Stimulated activated CD4-positive, alpha-beta T cell treated with anti-CD3 and anti-CD28 coated beads, Interleukin-15, amount 100 ng/mL, for 24 hours (primary cell): ENCODE measurements at places on chromosomes 2 and 18.

DNA sequence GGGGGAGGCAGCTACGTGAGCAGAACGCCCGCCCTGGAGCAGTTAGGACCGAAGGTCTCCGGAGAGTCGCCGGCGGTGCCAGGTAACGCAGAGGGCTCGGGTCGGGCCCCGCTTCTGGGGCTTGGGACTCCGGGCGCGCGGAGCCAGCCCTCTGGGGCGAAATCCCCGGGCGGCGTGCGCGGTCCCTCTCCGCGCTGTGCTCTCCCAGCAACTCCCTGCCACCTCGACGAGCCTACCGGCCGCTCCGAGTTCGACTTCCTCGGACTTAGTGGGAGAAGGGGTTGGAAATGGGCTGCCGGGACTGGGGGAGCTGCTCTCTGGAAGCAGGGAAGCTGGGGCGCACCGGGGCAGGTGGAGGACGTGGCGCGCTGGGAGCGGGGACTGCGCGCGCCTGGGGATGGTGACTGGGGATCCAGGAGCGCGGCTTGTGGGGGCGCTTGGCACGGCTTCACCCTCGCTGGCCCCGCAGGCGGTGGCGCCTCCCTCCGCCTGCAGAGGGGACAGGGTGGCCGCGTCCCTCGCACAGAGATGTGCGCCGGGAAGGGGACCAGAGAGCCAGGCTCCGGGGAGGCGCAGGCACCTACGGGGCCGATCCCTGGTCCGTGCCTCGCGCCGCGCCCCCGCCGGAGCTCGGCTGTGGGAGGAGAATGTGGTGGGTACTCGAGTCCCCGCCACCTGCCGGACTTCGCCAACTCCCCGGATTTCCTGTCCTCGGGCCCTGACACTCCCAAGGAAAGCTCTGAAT is 688 bp downstream of the CDH20 start:
- DNase-seq = no peak

DNA sequence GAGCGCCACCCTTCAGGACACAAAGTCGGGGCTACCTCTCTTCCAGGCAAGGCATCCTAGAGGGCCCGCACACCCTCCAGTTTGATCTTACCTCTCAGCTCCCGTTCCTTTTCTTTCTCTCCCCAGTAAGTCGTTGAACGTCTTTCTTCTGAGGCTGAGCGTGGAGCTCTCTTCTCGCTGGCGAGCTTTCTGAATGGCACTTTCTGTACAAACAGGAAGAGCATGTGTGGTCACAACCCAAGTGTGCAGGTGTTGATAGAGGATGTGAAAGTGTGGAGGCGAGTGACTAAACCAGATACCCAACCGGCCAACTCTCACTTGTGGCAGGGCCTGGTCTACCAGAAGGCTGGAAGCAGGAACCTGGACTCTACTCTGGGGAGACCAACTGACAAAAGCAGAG is at the start of gene AFF3:
Gene AFF3, minus strand, starts transcription at position 198 of the 400 bp plus-strand sequence. CDS start 38,136 bp downstream, outside the sequence.
- peak; percentile 76 for DNase-seq

GRCh38 chr2:219058541-219059374 is 2.0 kb downstream of the IHH start:
- peak; percentile 15 for DNase-seq

GRCh38 chr18:70411876-70412435 is 123.1 kb downstream of the SOCS6 start:
- DNase-seq = no peak

DNA sequence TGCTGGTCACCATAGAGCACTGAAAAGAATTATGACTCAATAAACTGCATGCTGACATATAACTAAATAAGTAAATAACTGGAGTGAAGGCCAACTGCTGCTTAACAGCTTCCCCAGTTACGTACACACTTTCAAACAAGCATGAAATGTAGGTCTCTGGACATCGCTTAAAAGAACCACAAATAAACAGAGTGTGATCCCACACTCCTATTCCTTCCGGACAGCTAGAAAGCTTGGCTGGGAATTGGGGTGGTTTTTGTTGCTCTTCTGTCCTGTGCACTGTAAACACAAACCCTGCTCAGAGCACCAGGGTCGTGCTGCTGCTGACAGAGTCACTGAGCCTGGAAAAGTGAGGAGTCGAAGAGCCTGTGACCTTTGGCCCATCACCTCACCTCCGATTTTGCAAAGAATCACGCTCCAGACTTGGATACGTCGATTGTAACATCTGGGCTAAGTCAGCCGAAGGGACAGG is 162.7 kb upstream of the NT5C1B start:
- no peak for DNase-seq

DNA sequence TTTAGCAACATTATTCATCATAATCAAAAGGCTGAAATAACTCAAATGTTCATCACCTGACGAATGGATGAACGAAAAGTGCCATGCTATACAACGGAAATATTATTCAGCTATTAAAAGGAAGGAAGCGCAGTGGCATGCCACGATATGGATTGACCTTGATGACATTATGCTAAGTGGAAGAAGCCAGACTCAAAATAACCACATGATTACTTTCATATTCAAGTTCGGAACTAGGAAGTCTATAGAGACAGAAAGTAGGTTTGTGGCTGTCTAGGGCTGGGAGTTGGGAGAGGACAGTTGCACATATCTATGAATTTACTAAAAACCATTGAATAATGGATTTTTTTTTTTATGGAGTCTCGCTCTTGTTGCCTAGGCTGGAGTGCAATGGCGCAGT is 13.4 kb upstream of the PDIA6 start:
- DNase-seq = no peak

DNA sequence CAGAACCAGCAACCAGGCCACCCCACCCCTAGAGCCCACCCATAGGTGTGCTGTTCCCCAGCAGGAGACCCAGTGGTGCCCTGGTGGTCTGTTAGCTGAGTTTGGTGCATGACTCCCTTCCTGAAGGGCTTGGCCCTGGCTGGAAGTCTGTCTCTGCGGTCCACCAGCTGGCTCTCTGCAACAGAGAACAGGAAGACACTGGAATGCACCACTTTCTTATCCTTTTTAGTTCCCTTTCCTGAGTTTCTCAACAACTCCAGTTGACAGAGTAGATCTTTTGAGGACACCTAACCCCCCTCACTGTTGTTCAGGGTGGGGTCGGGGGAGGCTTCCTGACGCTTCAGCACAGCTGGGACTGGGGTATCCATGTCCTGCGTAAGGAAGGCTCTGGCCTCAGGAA is 11.9 kb upstream of the RPL37A start:
- DNase-seq = no peak

DNA sequence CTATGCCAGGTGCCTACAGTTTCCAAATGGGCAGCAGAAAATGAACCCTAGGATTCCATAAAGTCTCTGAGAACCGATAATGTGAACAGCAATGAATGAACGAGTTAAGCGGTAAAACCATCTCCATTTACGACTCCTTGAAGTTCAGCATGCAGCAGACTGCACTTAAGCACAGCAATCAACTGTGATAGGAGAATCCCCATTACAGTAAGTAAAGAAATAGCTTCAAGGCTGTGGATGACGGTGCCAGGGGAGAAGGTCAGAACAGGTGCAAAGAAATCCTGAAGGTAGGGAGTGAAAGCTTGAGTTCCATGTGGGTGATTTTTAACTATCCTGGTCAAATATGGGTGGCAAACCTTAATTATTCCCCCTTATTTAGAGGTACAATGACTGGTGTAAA is 444.4 kb downstream of the NCKAP5 start:
- DNase-seq = no peak

GRCh38 chr2:221554769-221555493 is 17.2 kb downstream of the EPHA4 start:
- DNase-seq = peak; percentile 23

GRCh38 chr2:161321944-161322648 is 13.9 kb downstream of the PSMD14 start:
- DNase-seq = no peak

DNA sequence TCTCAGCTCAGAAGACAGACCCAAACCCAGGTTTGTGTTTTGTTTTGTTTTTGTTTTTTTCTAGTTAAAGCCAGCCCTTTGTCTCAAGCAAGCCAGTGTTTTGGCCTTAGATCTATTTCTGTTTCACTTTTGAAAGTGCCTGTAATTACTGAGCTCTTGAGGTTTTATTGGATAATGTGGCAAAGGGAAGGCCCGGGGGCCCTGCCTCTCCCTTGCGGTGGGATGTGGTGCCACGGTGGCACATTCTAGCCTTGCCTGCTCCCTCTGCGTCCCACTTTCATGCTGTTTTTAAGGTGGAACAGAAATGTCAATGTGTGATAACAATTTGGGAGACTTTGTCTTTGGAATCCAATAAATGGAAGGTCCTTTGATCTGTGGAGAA is 2.5 kb downstream of the HPCAL1 start:
- peak; percentile 67 for DNase-seq

DNA sequence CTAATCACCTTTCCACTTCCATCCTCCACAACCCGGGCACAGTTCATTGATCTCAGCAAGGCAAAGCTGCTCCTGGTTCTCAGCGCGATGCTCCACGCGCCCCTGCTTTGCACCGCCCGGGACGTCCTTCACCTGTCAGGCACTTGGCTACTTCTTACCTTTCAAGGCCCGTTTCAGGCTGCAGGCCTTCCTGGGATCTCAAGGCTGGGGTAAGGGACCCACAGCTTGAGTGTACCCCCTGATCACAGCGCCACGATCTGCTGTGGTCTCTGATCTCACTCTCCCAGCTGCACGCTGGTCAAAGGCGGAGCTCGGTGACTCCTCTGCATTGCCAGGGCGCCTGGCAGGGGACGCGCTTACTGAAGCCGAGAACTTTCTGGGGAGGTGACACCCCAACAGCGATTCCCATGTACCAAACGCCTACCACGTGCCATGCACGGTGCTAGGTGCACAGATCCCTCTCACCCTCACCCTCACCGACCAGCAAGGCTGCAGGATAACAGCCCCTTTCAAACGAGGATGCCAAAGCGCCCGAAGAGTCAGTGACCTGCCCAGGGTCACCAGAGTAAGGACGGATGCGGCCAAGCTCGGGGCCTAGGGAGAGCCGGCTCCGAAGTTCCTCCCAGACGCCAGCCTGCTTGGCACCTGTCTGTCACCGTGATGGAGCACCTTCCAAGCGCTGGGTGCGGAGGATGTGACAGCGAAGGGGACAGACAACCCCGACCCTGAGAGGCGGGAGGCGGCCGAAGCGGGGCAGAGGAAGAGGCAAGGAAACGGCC is 818 bp downstream of the ITGB1BP1 start:
- peak; percentile 71 for DNase-seq

- DNase-seq = no peak
Observed at GRCh38 chr2:142863485-142863961, 13.9 kb upstream of the KYNU start.

DNA sequence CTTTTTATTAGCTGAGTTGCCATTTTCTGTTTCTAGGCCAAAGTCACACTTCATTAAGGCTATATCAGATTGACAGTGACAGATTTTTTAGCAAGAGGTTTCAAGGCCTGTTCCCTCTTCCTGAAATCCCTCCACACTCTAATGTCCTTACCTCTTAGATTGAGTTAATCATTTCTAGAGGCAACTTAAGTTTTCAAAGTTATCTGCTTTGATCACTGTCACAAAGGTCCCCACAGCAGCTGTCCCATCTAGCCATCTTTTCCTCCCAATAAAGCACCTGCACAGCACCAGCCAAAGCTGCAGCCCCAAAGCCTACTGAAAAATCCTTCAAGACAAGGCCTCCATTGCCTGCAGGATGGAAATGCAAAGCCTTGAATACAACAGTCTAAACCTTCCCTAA is 13.4 kb downstream of the AMMECR1L start:
- DNase-seq = no peak

- DNase-seq = no peak
Observed at GRCh38 chr2:105910497-105911238, 166.0 kb downstream of the NCK2 start.

- no peak for DNase-seq
Observed at GRCh38 chr2:218471036-218471435, 52.1 kb downstream of the VIL1 start.

- no peak for DNase-seq
Observed at GRCh38 chr2:82259551-82259950, 1955.0 kb upstream of the LRRTM1 start.

- DNase-seq = no peak
Observed at GRCh38 chr2:121287146-121287798, 2.3 kb upstream of the TFCP2L1 start.

DNA sequence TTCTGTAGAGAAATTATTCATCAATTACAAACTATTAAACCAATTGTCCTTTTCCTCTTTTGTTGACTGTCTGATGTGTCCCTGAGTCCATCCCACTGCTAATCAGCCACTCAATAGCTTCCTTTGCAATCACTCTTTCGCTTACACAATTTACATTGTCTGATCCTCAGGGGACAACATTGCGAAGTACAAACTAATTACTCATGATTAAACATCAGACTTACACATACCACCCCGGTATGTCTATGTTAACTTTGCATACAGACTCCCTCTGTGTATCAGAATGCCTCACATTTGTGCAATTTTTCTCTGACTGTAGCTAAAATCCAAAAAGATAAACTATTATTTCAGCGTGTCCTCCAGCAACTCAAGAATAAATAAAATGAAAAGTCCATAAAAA is 264.4 kb upstream of the REV1 start:
- DNase-seq = no peak

DNA sequence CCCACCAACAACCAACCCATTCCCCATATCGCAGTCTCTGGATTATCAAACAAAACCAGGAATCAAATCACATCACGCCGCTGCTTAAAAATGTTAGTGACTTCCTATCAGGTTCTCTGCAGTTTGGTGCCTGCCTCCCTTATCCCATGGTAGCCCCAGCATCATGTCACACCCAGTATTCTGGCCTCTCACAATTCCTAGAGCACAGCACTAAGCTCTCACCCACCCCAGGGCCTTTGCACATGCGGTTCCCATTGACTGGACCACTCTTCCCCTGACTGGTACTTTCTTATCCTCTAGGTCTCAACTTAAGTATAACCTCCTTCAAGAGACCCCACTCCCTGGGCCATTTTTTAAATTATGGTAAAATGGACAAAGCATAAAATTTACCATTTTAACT is 12.8 kb downstream of the ATP8B1 start:
- DNase-seq = no peak

DNA sequence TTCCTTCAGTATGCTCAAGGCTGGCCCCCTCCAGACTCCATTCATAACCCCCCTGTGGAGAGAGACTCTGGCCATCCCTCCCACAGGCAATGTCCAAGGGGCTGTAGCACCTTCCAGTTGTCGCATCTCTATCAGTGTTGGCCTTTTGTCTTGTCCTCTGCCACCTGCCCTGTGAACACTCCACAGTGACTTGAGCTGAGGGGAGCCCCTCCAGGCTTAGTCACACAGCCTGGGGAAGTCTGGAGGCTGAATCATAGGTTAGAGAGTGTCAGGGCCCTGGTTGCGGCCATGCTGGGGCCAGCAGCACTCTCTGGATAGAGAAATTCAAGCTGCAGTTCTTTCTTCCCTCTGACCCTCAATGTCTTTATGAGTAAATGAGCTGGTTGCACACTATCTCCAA is 64.7 kb downstream of the GYPC start:
- peak; percentile 6 for DNase-seq

GRCh38 chr2:111045771-111046444 is 74.8 kb upstream of the BCL2L11 start:
- DNase-seq = no peak

GRCh38 chr2:107025869-107026380 is 140.0 kb upstream of the ST6GAL2 start:
- DNase-seq = no peak
